ENCODE measurements at places on chromosomes 3 and 15. TPM values are rescaled to one million over a fixed set of nuclear protein-coding genes. Genes with fewer than 3 reads are reported as not detected.

DNA sequence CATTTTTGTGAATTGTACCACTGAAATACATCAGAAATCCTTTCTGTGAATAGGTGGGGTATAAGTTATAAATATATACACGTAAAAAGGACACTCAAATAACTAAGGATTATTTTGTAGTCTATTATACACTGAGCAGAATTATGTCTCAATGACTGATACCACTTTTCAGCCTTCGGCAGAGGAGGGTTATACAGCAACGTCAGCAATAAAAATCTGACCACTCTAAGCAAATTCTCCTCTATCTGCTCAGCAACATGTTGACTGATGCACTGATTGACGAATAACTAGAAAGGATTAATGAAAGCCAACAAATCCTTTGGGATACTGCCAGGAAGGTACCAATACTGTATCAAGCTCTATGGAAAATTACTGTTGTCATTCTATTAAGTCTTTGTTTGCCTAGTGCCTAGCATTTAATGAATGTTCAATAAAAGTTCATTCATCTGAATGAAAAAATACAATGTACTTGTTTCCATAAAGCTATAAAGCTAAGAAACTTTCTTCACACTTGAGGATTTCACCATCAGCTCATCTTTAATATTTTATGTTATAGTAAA lies 5.2 kb downstream of the ARPP19 start:
- DNase-seq = no peak

DNA sequence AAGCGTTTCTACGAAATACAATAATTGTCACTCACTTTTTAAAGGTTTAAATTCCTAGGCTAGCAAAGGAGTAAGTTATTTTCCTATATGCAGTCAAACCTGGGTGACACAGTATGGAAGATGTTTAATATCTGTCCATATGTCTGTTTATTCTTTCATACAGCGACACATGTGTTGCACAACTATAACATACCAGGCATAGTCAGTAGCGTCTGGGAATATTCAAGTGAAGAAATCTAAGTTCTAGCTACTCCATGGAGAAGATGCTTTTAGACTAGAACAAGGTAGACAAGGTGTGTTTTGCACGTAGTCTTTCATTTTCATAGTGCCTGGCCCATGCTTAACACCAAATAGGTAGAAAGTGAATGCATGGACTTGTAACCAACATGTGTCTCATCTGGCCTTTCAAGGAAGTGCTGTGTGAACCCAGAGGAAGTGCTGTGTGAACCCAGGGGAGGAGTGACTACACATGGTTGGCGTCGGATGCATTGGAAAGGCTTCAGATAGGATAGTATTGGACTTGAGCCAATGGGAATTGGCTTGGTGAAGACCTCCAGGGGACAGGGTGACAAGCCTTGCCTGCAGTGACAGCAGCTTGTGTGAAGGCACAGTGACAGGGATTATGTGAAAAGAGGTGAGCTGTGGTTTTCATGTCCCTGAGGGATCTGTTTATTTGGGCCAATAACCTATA lies 267.0 kb downstream of the PTPRG start:
- DNase-seq = no peak

DNA sequence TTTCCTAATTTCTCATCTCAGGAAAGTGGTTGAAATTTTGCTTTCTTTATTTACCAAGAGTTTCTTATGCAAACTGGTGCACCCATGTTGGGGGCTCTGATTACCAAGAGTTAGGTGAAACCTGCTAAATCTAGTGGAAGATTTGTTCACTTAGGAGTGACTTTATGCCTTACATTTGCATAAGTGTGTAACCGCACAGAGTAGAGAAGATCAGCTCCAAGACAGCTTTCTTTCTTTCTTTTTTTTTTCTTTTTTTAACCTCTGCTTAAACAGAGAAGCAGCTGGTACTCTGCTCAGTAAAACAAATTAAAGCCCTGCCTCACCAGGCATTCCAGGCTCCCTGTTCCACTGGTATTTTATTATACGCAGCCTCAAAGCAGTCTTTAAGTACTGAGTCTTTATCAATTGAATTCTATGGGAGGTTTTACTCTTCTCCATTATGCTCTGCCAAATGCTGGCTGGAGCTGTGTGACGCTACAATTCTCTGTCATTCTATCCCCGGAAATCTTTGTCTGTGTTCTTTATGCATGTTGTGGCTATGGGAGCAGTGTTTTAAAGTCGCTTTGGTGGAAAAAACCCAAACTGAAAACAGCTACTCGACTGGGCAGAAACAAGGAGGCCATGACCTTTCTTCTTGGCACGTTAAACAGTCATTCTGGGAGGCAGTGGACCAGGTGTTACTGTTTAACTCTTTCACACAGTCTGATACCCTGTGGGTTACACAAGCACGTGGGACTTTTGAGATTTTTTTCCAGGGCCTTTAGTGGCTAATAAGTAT lies 55.2 kb upstream of the GBE1 start:
- DNase-seq = no peak

- no peak for DNase-seq
Measured at GRCh38 chr3:18135060-18135814, 289.9 kb downstream of the SATB1 start.

DNA sequence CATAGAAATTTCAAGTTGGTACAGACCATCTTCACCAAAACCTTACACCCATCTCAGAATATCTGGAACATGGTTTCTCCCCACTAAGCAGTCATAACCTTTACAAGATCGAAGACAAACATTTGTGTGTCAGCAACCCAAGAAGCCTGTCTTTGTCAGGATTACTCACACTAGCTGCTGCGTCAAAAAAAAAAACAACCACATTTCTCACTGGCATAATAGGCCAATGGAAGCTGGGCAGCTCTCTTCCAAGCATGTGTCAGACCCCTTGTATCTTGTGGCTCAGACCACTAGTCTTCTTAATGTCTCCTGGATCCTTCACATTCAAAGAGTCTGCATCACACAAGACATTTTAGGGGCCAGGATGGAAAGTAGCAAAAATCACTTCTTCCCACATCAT lies 266.9 kb upstream of the IGF1R start:
- DNase-seq = no peak

GRCh38 chr3:139677388-139678155 lies at the start of gene NMNAT3:
Gene NMNAT3, minus strand, starts transcription at chr3:139677972. Its CDS starts 50,248 bp downstream, at chr3:139627724.
- peak; percentile 93 for DNase-seq

GRCh38 chr3:70992131-70992530 lies 591.4 kb downstream of the FOXP1 start:
- no peak for DNase-seq

DNA sequence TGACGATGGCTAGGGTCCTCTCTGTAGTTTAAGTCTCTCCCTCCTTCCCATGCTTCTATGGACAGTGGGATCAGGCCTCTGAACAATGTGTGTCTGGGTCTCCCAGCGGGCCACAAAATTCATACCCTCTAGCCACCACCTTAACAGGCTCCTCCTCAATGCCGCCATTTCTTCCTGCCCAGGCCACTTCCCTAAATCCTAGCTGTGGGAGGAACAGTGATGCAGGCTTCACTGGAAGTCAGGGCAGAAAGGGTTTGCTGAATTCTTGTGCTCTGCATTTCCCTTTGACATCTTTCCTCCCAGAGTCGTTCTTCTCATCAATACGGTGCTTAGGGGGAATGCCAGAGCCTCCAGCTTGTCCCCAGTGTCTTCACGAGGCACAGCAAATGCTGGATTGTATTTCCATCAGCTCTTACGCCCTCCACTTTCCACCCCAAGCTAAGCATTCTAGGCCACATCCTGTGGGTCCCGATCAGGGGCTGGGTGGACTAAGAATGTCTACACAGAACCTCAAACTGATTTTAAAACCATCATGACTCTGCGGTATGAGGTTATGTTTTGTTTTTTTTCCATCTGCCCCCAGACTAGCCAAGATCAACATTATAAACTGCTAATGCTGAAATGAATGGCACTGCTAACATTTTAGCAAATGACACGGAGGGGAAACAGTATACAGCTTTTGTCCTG lies 11.9 kb upstream of the LDHAL6B start:
- DNase-seq = no peak

DNA sequence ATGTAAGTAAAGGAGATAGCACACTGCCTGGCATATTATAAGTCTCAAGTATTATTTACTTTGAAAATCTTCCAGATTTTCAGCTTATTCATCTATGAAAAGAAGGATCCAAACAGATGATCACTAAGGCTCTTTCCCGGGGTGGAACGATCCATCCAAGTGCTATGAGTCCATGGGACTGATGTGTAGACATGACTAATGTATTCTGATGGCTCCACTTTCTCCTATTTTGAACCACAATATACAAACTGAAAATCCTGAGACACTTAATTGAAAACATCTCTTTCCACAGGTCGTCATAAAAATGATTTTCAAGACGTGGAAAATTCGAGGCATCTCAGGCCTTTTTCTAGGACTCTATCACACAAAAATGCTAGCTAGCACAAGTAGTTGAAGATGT lies 33.4 kb upstream of the CHRM5 start:
- no peak for DNase-seq

GRCh38 chr15:66644869-66645268 lies 57.2 kb upstream of the SMAD6 start:
- no peak for DNase-seq

DNA sequence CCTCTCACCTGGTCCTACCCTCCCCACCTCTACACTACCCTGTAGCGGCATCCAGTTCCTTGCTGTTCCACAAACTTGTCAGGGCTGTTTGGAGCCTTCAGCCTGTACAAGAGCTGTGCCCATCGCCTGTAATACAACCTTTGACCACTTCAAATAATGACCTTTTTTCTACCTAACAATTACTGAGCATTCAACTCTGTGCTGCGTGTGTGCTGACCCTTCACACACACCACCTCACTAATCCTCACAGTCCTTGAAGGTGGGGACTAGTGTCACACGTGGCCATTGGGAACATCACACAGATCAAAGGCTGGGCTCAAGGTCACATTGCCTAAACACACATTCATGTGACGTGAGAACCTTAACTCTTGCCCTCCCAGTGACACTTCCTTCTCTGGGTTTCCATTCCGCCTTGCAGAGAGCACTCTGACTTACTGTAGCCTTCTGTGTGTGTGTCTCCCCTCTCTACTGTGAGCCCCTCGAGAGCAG lies 3.1 kb downstream of the C3orf20 start:
- DNase-seq = no peak

- no peak for DNase-seq
Measured at GRCh38 chr15:76905855-76906254, 715 bp upstream of the SCAPER start.

DNA sequence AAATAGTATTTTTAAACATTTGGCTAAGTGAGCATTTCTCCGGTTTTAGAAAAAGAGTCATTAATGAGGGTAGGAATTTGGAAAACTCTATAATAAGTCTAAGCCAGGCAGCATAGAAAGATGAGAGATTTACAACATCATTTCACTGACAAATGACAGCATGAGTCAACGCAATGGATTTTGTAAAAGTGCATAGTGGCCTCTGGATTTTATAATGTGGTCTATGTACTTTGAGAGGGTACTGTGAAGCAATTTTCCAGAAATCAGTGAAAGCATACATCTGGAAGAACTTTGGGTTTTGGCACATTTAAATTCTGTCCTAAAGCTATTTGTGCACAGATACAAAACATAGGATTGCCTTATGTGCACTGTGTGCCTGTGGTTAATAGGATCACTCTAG lies 130.8 kb upstream of the CCNL1 start:
- DNase-seq = no peak

DNA sequence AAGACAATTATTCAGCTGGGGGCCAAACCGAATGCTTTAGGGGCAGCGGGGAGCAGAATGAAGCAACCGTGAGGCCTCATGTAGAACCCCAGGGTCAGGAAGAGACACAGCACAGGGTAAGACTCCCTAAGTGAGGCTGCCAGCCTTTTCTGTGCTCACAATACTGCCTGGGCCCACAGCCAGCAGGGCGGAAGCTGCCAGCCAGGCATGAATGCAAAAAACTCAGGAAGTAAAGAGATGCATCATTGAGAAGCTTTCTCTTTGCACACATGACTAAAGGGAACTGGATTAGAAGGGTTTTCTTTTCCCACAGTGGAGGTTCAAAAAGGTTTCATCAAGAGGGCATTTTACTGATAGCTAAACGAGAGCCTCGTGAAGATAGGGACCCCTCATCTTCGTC lies 33.3 kb downstream of the CA12 start:
- no peak for DNase-seq

- no peak for DNase-seq
Measured at GRCh38 chr3:15889936-15890335, 92.2 kb upstream of the ANKRD28 start.

NBEAL2 gene
- total RNA-seq = 111 TPM

HIGD2B gene
- total RNA-seq = not detected

CILP gene
- total RNA-seq = 14.4 TPM

TYRO3 gene
- total RNA-seq = 2.8 TPM

CMSS1 gene
- total RNA-seq = 9.9 TPM

NRROS gene
- total RNA-seq = 10.7 TPM

BCL6 gene
- 79.2 TPM for total RNA-seq

ACAD9 gene
- total RNA-seq = 27.3 TPM

CADPS gene
- total RNA-seq = 29.7 TPM

SNRPN gene
- total RNA-seq = 39.4 TPM

FAN1 gene
- 21.9 TPM for total RNA-seq

All from Peyer's patch (tissue), 4 donors.